ENCODE measurements at places on chromosomes 2 and 18.

DNA sequence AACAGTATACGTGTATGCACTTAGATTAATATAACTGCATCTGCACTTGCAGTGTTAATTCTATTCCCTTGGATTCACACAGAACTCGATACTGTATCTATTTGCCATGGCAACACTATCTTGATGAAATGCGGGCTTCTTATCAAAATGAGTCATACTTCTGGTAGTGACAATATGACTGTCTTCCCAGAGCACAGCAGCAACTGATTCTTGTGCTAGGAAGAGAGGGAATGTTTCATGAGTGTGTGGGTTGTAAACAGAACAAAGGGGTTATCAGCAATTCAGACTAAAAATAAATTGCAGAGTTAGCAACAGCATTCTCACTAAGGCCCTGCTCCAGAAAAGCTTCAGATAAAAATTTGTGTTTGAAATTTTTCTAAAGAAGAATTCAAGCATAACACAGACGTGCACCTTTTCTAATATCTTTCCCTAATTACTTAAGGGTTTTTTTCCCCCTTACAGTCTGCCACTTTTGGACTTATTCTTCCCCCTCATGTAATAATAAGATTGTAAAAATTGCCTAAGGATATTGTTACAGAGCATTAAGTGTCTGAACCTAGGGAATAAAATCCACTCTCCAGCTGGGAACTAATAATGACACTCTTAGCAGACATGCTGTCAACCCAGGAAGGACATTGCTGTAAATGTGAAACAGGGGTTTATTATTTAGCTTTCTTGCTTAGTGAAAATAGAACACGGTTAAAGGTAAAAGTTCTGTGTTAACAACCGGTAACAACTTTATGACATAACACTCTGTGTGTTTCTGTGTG is 99.9 kb upstream of the SLC38A11 start:
- DNase-seq: no peak

GRCh38 chr2:1674766-1675397 is 69.4 kb downstream of the PXDN start:
- no peak for DNase-seq

- no peak for DNase-seq
These were observed 40.3 kb downstream of the KCNS3 start for GRCh38 chr2:17918789-17919188.

DNA sequence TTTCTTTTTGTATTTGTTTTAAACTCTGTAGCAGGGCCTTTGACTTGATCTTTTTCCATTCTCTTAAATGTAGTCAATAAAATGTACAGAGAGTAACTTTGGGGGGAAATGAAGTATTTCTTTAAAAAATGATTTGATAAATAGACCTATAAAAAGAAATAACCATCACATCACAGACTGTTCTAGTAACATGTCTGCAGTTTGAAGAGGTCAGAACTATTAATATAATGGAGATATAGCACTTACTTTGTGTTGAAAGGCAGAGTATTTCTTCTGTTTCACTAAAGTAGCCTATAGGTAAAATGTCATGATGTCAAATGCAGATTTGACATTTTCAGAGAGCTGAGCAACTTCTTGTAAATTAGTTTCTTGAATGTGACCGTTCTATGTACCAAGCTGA is 55.7 kb upstream of the FAM237A start:
- no peak for DNase-seq

- DNase-seq: no peak
These were observed 95.6 kb downstream of the FAM210A start for GRCh38 chr18:13630716-13631268.

DNA sequence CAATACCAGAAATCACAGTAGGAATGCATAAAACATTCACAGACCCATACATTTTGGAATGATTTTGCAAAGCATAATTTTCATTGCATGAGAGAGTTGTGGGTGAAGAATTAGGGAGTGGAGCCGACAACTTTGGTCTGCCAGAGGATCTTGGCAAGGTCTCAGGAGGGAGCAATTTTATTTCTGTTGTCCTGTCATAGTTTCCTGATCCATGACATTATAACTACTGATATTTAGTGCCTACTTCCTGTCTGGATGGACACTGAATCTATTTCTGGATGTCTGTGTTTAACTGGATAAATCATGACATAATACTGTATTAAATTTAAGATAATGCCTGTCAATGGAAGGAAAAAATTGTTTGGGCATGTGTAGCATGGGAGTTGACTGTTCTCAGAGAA is 2.4 kb downstream of the ITGA4 start:
- DNase-seq: no peak

DNA sequence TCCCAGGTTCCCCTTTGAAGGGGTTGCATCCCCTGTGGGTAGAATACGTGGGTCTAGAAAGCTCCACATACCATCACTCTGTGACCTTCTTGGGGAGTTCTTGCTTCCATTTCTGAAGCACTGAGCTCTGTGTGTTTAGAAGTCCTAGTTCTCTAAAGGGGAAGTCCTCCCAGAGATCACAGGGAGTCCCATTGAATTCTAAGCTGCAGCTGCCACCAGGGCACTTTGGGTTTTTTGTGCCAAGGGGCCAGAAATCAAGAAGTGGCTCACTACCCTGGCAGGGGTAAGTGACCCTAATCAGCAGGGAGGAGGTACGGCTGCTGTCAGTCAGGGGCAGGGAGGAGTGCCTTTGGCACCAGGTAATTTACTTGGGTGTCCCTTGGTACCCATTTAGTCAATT is 70.9 kb downstream of the EHD3 start:
- DNase-seq: peak; percentile 30

DNA sequence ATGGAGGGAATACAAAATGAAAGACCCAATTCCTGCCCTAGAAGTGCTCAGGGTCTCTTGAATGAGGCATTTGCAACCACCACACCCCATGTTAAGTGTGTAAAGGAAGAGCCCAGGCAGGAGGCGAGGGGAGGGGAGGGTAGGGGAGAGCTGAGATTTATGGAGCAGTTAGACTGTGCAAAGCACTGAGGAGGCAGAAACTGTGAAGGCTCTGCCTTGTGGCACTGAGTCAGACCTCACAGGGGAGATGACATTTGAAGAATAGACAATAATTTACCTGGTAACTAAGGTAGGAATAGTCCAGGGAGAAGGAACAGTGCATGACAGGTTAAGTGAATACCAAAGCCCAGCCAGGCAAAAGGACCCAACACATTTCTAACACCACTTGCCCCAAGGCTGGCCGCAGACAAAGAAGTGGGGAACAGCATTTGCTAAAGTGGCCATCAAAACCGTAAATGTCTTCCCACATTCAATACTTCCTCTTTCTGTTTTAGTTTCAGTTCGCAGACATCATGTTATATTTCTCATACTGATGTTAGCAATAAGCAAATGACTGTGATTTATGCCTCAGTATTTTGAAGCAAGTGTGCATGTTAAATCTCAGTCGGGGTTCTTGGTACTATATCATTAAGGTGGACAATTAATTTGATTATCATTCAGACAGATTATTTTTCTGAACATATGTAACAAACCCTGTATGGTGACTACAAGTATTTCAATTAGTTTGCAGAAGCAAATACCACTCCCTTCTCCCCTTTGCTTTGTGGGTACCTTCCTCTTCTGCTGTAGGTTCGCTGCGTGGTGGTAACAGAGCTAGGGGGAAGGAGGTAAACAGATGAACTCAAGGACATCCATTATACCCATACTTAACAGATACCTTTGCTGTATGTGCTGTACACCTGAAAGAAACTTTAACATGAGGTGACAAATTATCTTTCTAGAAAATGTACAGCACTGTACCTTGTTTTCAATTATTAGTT is 27.5 kb downstream of the CDH20 start:
- no peak for DNase-seq

DNA sequence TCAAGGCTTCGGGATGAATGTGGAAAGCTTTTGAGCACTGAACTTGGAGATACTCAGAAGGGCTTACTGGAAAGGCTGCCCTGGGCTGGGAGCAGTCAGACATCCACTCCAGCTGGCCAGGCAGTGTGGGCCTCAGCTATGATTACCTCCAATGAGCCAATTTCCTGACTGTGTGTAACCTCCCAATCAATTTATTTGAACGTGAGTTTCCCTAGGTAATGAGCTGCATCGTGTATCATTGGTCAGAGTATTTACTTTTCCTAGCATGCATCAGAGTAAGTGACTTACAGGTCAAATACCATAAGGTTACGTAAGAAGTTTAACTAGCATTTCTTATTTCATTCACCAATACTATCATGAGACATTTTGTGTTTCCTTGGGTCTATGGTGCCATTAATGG is 11.0 kb upstream of the CTAGE1 start:
- no peak for DNase-seq

GRCh38 chr18:58902961-58903360 is 38.3 kb downstream of the ZNF532 start:
- no peak for DNase-seq

DNA sequence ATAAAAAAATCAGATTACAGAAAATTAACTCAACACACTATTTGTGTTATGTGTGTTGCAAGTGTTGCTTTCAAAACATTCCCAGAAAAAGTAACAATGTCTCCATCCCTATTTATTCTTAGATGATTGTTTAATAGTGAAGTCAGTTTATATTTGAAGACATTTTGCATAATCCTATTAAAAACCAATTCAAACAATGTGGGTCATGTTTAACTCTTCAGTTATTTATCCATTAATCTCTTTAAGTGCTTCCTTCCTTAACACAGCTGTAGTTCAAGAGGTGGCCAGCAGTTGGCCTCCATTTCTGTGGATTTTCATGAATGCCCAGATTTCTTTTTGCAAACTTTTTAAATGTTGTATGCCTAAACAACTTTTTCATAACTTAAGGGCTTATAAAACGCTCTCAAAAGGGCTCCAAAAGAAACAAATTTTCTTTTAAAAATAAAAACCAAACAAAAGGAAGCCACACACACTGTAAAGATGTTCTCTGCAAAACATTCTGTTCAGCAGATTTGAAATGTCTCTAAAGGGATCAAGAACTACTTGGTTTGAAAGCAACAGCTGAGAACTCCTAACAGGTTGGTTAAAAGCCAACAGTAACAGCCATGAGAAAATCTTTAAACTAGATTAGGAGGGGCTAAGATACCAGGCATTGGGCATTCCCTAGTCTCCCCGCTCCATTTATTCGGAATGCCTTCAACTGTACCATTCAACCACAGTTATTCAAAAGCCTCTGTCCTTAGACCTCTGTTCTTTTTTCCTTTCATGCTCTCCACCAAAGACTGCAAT is 71.5 kb downstream of the THADA start:
- DNase-seq: no peak

GRCh38 chr2:236872015-236872414 is 213.7 kb upstream of the COPS8 start:
- no peak for DNase-seq

DNA sequence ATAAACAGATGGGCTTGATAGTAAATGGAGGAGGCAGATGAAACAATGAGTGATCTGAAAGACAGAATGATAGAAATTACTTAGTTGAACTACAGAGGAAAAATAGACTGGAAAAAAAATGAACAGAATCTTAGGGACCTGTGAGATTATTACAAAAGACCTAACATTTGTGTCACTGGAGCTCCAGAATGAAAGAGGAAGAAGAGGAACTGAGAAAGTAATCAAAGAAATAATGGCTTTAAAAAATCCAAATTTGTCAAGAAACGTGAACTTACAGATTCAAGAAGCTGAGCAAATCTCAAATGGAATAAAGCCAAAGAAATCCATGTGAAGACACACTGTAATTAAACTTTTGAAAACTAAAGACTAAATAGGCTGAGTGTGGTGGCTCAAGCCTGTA is 28.3 kb downstream of the EVA1A start:
- no peak for DNase-seq
